Fibroblast of skin of right biceps (primary cell): ENCODE measurements at places on chromosomes 11 and 22.

GRCh38 chr22:46740910-46741780, 3.1 kb upstream of the CERK start:
- no peak for DNase-seq

DNA sequence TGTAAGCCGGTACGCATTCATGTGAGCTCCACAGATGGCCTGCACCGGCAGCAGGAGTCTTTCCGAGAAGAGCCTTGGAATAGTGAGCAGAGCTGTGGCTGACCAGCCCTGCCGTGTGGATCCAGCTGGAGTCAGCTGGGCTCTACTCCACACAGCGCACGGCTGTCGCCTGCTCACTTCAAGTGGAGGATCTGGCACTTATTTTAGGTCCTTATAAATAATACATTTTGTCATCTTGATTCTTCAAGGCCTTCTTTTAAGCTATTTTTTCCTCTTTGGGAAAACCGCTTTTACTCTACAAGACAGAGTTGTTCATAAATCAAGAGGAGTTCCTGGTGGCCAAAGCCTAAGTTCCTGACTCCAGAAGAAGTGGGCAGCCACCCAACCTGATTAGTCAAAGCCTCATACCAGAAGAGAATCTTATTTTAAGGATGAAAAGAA, 93.8 kb downstream of the KCNC1 start:
- peak; percentile 50 for DNase-seq

GRCh38 chr11:9820260-9820659, 156.4 kb downstream of the SWAP70 start:
- DNase-seq, result peak; percentile 28

DNA sequence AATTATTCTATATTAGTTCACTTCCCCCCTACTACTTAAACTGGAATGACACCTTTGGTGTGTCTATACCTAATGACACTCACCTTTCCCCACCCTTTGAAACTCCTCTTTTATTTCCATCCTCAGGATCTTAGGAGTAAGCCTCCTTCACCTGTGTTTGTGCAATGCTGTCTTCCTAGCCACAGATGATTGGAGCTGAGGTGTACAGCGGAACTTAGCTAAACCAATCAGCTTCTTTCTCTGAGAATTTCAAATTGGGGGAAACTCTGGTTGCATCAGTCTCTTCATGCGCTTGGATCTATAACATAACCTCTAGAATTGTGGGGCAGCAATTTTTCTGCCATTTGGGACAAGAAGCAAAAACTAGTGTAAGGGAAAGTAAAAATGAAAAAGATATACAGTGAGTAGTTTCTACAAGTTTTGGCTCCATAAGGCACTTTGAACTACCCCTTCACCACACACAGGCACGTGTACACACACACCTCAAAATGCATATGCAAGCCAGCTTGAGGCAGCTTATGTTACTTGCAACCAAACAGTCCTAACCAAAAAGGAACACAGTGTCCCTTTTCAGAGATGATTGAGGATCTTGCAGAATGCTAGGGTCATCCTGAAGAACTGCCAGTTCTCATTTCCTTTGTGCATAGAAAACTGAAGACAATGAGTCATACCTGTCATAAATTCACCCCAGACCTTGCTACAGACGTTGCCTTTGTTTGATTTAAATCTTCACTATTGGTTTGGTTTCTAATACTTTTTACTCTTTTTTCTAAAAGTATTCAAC, 36.0 kb upstream of the LDLRAD3 start:
- DNase-seq, result peak; percentile 56

- peak; percentile 55 for DNase-seq
Observed at GRCh38 chr11:16605389-16605893, 133.0 kb upstream of the C11orf58 start.

DNA sequence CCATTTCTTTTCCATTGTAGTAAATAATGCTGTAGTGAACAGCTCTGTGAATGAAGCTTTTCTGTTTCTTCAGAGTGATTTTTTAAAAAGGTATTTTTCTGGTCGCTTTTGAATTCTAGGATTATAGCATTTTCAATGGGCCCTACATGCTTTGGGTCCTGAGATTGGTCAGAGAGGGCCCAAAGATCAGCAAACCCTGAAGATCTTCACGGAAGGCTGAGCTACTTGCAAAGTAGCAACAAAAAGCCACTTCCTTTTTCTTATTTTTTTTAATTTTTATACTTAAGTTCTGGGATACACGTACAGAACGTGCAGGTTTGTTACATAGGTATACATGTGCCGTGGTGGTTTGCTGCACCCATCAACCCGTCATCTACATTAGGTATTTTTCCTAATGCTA, 200.5 kb downstream of the FAT3 start:
- DNase-seq, result no peak

DNA sequence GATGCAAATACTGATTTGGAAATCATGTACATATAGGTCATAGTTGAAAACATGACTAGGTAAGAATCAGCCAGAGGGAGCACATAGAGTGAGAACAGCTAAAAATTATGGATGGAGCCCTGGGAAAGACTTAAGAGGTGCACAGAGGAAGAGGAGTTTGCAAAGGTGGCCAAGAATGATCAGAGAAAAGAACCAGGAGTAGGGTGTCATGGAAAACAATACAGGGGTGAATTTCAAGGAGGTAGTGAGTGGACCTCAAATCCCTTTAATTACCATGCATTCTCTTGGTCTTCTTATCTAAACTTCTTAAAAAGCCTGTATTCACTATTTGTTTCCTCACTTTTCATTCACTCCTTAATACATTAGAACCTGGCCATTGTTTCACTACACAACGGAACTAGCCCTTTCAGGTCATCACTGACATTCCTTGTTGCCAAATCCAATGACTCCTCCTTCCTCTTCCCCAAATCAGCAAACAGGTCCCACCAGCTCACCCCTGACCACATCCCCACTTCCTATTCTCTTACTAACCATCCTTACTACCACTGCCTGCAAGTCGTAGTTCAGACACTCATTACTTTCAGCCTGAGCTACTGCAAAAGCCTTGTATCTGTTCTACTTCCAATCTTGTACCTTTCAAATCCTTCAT, 22.6 kb downstream of the BUD13 start:
- DNase-seq, result no peak

- DNase-seq, result no peak
Observed at GRCh38 chr11:59285716-59286260, 72.9 kb upstream of the OR5AN1 start.

DNA sequence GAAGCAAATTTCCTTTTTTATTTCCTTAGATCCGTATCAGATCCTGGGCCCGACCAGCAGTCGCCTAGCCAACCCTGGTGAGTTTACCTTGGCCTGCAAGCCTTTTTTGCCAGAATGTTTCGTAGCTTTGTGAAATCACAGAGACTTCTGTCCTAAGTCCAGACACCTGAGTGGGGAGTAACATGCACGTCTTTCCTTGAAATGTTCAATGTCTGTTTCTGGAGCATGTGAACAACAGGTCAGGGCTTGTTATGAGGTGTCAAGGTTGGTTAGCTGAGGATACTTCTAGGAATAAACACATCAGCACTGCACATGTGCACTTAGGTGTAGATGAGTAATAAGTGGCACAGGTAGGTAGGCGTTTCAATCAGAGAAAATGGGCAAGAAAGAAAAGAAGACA, 58.0 kb downstream of the KCNJ1 start:
- no peak for DNase-seq

DNA sequence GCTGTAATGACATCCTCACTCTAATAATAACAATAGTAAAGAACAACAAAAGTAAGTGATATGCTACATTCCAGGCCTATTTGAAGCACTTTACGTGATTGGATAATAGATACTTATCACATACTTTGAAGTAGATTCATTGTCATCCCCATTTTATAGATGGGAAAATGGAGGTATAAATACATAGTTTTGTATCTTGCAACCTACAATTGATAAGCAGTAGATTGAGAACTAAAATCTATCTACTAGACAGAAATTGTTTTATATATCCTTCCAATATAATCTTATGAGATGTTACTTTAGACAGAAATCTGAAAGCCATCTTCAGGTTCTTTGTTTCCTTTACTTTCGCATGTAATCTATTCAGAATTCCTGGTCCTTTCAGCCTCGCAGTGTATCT, 104.6 kb upstream of the CD44 start:
- DNase-seq, result no peak

GRCh38 chr11:72373163-72373562, 61.2 kb downstream of the CLPB start:
- no peak for DNase-seq

GRCh38 chr11:19879307-19880087, 166.9 kb downstream of the NAV2 start:
- no peak for DNase-seq

GRCh38 chr11:19727246-19727645, 14.6 kb downstream of the NAV2 start:
- peak; percentile 70 for DNase-seq

DNA sequence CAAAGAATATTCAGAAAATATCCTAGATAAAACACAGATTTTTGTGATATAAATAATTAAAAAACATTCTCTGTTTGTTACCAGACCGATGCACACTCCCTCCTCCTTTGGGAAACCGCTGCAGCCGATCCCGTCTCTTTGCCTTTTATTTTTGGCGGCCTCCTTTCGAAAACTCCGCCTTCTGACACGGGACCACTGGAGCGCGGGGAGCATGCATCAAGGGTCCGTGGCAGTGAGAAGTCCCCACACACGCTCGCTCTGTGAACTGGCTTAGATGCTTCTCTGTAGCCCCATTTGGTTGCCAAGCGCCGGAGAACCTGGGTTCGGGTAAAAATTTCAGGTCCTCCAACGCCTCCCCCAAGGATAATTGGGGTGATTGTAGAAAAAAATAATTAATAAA, 17.0 kb downstream of the DDX17 start:
- no peak for DNase-seq

- no peak for DNase-seq
Observed at GRCh38 chr22:49104434-49104833, 723.2 kb downstream of the BRD1 start.

- DNase-seq, result peak; percentile 62
Observed at GRCh38 chr11:126072141-126072741, 9.6 kb upstream of the CDON start.

DNA sequence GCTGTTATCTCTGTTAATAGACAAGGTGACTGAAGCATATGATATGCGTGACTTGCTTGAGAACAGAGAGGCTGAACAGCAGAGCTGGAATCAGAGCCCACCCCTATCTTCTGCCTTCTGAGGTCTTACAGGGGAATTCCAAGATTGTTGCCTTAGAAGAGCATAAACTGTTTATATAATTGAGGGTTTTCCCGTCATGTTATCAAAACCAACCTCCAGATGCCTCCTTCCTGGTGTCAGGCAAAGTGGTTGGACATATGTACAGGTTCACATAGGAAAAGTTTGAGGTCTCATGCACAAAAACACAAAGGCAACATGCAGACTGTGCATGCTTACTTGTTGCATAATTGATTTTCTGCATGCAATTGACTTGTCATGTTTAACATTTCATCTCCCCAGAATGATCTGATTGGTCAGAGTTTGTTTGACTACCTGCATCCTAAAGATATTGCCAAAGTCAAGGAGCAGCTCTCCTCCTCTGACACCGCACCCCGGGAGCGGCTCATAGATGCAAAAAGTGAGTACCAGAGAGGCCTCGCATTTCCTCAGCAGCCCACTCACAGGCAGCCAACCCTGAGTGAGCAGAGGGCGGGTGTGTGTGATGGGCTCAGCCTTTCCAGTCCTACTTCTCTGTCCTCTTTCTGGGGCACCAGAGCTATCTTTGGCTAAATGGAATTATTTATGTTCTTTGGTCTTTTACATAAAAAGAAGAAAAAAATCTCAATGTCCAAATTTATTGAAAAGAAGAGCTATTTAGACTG, 88.9 kb downstream of the BMAL1 start:
- no peak for DNase-seq

DNA sequence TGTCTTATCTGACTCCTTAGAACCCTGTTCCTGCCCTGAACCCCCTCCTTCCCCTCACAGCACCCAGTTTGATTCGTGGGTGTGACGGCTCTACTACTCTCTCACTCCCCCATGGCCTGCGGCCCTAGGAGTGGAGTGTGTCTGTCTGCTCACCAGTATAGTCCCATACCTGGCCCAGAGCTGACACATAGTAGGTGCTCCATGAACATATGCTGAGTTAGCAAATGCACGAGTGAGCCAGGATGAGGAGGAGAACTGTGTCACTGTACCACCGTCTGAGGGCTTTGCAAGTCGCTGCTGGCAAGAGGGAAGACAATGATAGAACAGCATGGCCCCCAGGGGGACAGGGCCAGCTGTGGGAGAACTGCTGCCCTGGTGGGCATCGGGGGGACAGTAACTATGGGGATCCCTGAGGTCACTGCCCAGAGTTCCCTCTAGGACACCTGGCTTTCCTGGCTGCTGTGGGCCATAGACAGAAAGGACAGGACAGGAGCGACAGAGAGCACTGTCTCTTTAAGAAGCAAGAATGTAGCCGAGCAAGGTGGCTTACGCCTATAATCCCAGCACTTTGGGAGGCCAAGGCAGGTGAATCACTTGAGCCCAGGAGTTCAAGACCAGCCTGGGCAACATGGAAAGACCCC, 19.2 kb upstream of the KIAA0930 start:
- DNase-seq, result no peak

DNA sequence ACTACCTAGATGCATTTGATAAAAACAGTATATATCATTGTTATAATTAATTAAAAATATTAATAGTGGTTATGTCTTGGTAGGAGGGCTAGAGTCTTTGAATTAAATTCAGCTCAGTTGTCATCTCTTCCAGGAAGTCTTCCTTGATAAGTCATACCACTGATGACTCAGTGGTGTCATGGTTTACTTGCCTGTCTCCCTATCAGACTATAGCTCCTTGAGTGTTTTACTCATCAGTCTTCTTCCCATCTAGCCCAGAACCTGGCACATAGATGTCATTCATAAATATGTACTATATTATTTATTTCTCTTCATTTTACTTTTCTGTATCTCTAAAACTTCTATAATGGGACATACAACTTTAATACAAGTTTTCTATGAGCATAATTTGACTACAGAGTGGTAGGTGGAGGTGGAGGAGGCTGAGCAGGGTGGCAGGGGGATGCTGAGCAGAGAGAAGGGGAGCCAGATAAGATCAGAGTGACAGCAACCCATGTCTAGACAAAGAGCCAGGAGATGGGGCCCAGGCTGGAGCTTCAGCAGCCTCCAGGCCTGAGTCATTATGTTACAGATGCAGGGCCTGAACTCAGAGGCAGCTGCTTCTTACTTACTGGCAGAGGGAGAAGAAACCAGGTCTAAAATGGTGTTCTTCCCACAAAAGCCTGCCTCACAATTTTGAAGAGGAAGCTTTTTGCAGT, 82.3 kb upstream of the PHOX2A start:
- DNase-seq, result peak; percentile 75

DNA sequence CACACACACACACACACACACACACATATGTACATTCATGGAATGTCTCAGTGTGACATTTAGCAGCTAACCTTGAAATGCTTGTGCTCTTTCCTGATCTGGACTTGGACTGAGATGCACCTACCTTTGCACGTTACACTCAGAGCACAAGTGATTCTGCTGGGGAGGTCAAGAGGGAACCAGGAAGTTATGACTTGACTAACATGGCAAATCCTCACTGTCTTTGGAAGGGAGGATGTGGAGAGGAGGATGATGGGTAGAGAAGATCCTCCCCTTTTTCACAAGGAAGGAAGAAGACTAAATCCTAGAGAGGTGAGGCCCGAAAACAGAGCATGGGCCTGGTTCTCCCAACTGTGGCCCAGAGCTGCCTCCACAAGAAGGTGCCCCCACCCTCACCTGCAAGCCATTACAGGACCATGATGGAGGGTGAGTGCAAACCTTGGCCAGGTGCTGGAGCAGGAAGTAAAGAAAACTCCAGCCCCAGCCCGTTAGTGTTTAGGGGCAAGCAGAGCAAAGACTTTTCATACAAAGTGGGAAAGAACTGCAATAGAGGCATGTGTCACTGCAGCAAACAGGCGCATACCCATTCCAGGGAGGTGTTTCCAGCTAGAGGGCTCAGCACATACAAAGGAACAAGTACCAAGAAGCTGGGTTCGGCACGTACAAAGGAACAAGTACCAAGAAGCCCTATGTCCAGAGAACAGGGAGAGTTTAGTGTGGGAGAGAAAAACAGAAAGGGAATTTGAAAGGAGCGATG, 26.4 kb downstream of the SCN4B start:
- no peak for DNase-seq
